ENCODE measurements at places on chromosomes 1 and 21.

DNA sequence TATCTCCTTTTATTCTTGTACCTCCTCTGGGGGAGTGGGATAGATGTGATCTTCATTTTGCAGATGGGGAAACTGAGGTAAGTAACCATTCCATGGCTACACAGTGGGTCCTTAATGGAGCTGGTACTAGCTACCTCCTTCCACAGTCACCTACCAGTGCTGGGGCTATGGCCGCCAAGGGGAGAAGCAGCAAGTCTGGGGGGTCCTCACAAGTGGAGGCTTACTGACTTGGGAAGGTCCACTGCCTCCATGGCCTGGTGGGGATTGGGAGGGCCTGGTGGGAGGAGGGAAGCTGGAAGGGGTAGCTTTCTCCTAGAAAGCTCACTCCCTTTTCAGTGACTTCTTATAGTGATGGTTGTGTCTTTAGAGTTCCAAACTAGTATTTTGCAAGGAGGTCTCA, 5.9 kb upstream of the FOXO6 start:
- DNase-seq = no peak

DNA sequence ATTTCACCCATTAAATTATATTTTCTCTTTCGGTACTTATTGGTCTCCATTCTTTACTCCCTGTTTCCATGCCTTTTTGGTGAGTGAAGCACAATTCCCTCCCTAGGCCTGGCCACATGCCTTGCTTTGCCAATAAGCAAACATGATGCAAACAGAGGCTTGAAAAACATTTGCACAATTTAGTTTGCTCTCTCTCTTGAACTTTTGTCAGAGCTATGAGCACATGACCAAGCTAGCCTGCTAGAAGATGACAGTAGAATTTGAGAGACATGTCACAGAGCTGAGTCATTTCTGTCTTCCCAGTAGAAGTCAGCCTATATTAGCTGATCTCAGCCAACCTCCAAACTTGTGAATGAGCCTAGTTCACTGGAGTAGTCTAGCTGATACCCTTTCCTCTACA, 24.6 kb downstream of the ANGPTL3 start:
- DNase-seq = no peak

DNA sequence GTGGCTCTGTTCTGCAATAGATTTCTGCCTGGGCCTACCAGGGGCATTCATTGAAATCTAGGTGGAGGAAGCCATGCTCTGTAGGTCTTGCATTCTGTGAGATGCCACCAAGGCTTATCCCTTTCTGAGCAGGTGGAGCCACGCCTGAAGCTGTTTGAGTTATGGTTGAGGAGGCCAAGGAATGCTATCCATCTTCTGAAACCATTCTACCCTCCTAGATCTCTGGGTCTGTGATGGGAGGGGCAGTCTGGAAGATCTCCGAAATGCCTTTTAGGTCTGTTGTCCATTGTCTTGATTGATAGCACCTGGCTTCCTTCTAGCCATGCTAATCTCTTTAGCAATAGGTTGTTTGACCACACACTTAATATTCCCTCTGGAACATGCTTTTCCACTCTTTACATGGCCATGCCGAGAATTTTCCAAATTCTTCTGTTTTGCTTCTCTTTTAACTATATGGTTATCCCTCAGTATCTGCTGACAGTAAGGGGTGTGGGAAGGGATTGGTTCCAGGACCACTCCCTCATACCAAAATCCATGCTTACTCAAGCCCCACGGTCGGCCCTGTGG, 45.2 kb downstream of the AK4 start:
- DNase-seq = no peak

GRCh38 chr1:69523032-69523431, 44.7 kb upstream of the LRRC7 start:
- DNase-seq = no peak

GRCh38 chr1:36163426-36163825, 7.5 kb downstream of the MAP7D1 start:
- DNase-seq = no peak

DNA sequence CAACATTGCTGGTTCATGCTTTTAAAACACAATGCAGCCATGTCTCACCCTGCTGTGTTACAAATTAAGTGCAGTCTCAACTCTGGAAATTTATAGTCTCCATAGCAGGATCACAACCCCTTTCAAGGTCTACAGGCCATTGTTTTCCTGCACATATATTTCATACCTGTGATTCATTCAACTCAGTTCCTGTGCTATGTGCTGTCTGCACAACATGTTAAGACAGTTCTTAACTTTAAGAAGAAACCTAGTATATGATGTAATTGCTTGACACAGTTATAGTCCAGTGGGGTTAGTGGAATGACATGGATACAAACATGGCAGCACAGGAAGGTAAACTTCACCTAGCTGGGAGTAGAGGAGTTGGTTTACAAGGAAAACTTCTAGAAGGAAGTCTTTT, 106.4 kb downstream of the IFI44 start:
- DNase-seq = no peak

GRCh38 chr1:19654386-19654785, 10.3 kb downstream of the NBL1 start:
- DNase-seq = no peak

GRCh38 chr1:178457651-178458050, 39.1 kb downstream of the CLEC20A start:
- DNase-seq = no peak

GRCh38 chr1:67687649-67688048, 2.6 kb downstream of the GADD45A start:
- DNase-seq = no peak

DNA sequence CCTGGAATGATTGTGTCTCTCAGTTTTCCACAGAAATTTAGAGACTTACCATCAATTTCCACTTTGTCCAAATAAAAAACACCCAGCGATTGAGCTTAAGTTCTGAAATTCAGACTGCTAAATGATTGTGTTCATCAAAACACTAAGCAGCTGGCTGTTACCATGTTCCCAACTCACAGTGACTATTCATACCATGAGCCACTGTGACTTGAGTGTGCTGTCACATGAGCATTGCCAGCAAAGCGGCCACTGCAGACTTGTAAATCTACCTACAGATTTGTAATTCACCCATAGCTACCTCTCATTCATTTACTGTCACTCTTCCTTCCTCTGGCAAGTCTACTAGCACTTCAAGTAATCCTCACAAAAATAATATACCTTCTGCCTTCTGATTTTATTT, 17.2 kb upstream of the PRKAB2 start:
- DNase-seq = no peak

GRCh38 chr1:194474701-194475100, 1288.3 kb upstream of the B3GALT2 start:
- no peak for DNase-seq

GRCh38 chr21:31869750-31870149, 3.1 kb upstream of the HUNK start:
- no peak for DNase-seq

GRCh38 chr21:35399002-35399530, 350.0 kb upstream of the RUNX1 start:
- DNase-seq = no peak

DNA sequence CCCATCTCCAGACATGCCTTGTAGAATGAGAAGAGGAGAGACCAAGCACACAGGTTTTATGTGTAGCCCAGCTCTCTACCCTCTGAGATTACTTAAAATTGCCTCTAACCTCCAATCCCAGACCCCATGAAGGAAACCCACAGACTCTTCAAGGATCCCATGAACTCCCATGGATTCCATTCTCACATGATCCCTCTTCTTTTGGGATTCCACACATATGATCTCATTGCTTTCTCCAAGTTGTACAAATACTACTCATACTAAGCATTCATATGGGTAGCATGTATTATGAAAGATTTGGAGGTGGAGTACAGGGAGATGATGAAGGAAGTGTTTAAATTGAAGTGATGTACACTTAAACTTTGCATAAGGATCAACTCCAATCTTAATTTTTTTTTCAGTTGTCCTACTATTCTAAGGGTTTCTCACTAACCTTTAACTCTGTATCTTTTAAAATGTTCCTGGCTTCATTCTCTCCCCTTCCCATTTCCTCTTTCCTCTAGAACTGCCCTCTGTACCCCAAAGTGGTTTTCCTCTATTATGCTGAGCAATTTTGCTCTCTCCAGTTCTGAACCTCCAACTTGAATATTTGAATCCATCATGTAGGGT, 41.6 kb downstream of the MFSD2A start:
- no peak for DNase-seq

GRCh38 chr1:205915354-205915990, 27.8 kb downstream of the SLC26A9 start:
- DNase-seq = no peak

DNA sequence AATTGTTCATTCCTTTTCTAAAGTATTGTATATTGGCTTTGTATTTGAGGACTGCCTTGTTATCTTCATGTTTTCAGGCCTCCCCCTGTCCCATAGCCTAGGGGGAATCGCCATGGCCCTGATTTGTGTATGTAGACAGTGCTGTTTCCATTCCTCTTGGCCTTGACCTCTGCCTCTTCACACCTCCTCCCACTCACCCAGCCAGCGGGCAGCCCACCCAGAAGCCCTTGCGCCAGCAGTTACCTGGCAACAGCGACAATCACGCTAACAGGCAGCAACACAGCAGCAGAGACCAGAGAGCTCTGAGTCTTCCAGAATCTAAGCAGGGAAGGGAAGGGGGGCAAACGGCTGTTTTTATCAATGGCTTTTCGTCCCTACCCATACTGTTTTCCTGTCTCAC, 50.0 kb upstream of the NPL start:
- DNase-seq = no peak

- DNase-seq = no peak
Observed at GRCh38 chr1:199821029-199821779, 206.3 kb upstream of the NR5A2 start.

DNA sequence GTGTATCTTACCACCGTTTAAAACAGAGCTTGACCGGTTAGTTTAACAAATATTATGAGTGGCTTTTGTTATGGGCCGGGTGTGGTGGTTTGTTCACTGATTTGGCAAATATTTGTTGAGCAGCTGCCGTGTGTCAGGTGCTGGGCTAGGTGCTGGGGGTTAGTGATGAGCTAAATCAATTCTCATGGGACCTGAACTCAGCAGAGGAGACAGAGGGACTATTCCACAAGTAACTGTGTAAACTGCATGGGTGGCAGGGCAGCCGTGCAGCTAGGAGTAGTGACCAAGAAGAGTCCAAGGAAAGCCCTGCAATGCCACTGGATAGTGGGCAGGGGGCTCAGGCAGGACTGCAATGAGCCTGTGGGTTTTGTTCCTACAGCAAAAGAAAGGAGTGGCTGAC, 11.2 kb upstream of the C2CD2 start:
- no peak for DNase-seq

DNA sequence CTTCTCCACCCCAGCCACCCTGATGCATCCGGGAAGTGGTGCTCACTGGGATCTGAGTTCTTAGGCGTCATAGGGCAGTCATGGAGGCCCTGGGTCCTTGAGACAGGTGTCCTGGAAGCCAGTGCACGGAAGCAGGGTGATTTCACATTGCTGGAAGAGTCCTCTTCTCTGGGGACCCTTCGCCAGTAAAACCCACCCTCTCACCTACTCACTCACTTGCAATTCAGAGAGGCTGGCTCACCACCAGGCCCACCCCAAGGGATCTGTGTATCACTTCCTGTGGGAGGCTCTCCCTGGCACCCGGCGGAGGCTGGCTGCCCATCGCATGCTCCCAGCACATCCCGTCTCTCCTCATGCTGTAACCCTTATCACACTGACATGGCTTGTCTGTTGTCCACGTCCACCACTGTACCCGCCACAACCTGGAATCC, 40.2 kb upstream of the EPS8L3 start:
- DNase-seq = no peak

GRCh38 chr1:111948209-111949171, 41.0 kb downstream of the KCND3 start:
- no peak for DNase-seq

DNA sequence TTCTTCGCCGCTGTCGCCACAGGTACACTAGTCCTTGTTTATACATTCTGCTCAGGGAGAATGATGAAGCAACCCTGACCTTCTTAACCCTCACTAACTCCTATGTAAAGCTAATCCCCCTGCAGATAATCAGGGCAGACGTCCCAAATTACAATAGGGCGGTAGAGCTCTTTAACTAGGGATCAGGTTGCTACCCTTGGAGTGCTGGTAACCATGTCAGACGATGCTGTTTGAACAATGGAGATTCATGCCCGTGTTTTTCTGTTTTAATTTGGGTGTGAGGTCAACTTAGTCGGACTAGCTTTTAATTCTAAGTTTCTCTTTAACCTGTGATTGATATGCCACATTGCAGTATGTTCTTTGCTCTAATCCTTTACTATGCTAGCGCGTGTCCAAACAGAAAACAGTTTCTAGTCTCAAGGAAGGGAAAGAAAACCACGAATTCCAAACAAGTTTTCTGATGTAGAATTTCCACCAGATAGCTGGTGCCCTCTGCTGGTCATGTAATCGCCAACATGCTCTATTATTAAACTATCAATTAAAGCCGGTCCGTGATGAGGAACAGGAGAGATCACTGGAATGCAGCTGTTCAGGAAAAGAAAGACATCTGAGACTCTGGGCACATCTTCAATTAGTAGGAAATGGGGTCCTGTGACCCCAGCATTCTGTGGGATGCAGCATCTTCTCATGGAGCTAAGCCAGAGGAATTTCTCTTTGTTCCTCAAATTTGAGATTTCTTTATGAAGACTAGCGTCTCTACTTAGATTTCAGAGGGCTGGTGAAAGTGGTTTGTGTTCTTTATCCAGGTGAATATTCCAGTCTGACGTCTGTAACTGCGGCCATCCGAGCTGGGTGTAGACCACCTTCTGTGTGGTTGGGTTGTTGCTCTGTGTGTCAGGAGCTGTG, 18.3 kb upstream of the VAMP3 start:
- peak; percentile 17 for DNase-seq

GRCh38 chr1:234559152-234559901, 50.7 kb downstream of the IRF2BP2 start:
- no peak for DNase-seq

DNA sequence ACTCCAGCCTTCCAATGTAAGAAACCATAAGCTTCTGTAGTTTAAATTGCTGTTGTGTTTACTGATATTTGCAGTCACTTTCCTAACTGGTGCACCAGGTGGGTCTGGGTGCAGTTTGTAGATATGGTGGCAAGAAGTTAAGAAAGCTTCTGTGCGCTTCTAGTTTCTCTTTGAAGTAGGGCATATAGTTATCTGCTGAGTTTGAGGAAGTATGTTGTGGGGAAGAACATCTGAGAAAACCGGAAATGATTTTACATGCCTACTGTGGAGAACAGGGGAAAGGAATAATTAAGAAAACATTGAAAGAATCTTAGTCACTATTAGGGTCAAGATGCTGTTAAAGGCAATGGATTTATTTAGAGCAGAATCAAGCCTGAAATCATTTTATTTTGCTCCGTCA, 14.9 kb upstream of the SLC44A5 start:
- no peak for DNase-seq

- DNase-seq = no peak
Observed at GRCh38 chr1:205492201-205492667, 12.2 kb upstream of the CDK18 start.

GRCh38 chr21:25589887-25590286, 17.4 kb downstream of the MRPL39 start:
- DNase-seq = no peak

- no peak for DNase-seq
Observed at GRCh38 chr1:199279067-199279466, 640.2 kb downstream of the PTPRC start.
